ENCODE measurements at places on chromosomes 1 and 21. TPM values are rescaled to one million over a fixed set of nuclear protein-coding genes. Genes with fewer than 3 reads are reported as not detected.
A peak's percentile ranks its signal among the peaks of the same experiment; 100 is the strongest.

- DNase-seq: no peak
These were observed 543.7 kb upstream of the PKN2 start for GRCh38 chr1:88140325-88140724.

DNA sequence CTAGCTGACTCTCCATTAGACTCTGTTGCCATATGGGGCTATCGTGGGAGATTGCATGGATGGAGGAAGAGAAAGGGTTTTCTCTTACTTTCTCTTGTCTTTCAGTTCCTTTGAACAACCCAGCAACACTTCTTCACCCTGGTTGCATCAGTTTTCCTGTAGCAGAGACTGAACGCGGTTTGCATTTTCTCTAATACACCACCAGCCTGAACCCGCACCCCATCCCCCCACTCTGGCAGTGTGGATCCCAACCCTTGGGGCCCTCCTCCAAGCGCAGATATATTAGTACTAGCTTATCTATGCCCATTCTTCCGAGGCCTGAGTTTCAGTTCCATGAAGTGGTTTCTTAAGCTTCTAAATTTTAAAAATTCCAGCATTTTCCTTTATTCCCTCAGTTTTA, 12.6 kb downstream of the DR1 start:
- no peak for DNase-seq

GRCh38 chr1:226882631-226883409, 12.4 kb downstream of the PSEN2 start:
- DNase-seq: peak; percentile 28

DNA sequence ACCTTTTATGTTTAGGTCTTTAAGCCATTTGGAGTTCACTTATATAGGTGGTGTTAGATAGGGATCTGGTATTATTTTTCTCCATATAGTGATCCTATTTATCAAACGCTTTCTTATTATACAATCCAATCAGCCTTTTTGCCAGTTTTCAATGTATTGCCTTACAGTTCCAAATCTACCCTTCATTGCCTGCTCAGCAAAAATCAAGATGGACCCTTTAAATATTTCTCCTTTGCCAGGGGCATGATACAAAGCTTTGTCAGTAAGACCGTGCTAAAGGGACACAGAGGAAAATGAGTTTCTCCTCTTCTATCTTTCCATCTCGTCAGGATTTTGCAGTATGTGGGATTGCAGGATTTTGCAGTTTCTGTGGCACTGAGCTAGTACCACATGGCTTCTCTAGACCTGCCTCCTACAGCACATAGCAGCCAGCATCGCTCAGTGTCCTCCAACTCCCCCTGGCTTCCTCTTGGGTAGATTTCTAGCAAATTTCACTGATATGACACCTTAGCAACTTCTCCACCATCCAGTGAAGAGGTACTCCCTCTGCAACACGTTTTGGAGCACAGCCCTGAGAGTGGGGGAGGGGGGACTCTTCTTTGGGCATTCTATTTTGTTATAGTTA, 22.5 kb upstream of the CAP1 start:
- no peak for DNase-seq

Gene SLAMF9
- total RNA-seq: not detected

Gene PACC1
- total RNA-seq: 1.8 TPM
